ENCODE measurements at places on chromosomes 12 and 14.
A peak's percentile ranks its signal among the peaks of the same experiment; 100 is the strongest.

GRCh38 chr14:51430633-51431032 lies 190.6 kb downstream of the TMX1 start:
- no peak for DNase-seq

- DNase-seq = no peak
Measured at GRCh38 chr12:54398218-54398617, 13.7 kb upstream of the ZNF385A start.

- peak; percentile 94 for DNase-seq
Measured at GRCh38 chr14:32724867-32725471, 213.7 kb upstream of the NPAS3 start.

GRCh38 chr12:40832668-40833067 lies 140.4 kb downstream of the CNTN1 start:
- no peak for DNase-seq

- DNase-seq = peak; percentile 48
Measured at GRCh38 chr12:106226884-106227640, 20.8 kb downstream of the CKAP4 start.

- no peak for DNase-seq
Measured at GRCh38 chr12:14460212-14460841, 94.8 kb downstream of the ATF7IP start.

DNA sequence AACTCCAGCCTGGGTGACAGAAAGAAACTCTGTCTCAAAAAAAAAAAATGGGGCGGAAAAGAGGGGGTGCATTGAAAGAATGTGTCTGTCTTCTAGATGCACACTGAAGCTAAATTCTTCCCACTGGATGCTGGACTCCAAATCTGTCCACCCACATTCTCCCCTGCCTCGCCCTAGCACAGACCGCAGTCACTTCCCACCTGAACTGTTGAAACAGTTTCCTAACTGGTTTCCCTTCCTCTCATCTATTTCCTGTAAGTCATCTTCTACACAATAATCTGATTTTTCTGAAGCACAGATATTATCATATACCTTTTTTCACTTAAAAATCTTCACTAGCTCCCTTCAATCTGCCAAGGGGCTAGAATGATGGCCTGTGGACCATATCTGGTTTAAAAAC lies 1.5 kb upstream of the HCAR1 start:
- no peak for DNase-seq

DNA sequence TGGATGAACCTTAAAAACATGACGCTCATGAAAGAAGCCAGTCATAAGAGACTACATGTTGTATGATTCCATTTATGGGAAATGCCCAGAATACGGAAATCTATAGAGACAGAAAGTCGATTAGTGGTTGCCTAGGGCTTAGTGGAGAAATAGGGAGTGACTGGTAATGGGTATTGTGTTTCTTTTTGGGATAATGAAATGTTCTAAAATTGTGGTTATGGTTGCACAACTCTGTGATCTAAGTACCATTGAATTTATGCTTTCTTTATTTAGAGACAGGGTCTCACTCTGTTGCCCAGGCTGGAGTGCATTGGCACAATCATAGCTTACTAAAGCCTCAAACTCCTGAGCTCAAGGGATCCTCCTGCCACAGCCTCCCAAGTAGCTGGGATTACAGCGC lies 8.0 kb downstream of the RBMS2 start:
- DNase-seq = no peak

GRCh38 chr12:68264857-68265256 lies 11.5 kb upstream of the IL22 start:
- peak; percentile 48 for DNase-seq

GRCh38 chr12:84375449-84376170 lies 537.0 kb downstream of the SLC6A15 start:
- no peak for DNase-seq

- peak; percentile 92 for DNase-seq
Measured at GRCh38 chr12:96241846-96242256, 47.7 kb downstream of the ELK3 start.

DNA sequence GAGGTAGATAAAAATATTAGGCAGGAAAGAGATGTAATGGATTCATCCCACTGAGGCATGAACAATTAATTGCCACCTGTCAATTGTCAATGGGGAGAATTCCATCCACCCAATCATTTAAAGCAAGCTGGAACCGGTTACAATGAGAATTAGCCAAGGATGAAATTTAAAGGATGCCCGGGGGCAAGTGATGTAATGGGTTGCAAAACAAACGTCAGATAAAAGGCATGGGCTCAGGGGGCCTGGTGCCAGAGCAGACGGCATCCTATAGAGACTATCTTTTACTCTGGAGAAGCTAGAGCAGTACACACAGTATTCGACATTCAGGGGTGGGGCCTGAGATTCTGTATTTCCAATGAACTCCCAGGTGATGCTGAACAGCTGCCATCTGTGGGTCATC lies 80.5 kb upstream of the ZFP36L1 start:
- no peak for DNase-seq

GRCh38 chr12:65908147-65908546 lies 83.9 kb downstream of the HMGA2 start:
- DNase-seq = no peak

- DNase-seq = no peak
Measured at GRCh38 chr12:113093409-113094101, 37.0 kb downstream of the DTX1 start.

- DNase-seq = no peak
Measured at GRCh38 chr12:128994856-128995255, 141.6 kb downstream of the GLT1D1 start.

DNA sequence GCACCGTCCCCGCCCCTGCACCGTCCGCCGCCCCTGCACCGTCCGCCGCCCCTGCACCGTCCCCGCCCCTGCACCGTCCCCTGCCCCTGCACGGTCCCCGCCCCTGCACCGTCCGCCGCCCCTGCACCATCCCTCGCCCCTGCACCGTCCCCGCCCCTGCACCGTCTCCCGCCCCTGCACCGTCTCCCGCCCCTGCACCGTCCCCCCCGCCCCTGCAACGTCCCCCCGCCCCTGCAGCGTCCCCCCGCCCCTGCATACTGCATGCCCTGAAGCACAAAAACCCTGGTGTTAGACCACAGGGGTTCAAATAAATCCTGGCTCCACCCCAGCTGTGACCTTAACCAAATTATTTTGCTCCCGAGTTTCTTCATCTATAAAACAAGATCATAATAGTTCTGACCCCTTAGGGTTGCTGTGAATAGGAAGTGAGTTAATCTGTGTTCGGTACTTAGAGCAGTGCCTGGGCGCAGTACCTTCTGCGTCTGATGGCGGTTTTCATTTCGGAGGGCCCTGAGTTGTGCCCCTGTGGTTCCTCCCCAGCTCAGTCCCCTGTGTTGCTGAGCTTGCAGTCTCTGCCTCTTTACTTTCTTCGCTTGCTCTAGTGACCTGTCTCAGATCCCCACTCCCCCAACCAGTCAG lies 38.1 kb downstream of the ESRRB start:
- DNase-seq = no peak

- DNase-seq = no peak
Measured at GRCh38 chr12:124047045-124047566, 74.1 kb downstream of the ZNF664 start.

DNA sequence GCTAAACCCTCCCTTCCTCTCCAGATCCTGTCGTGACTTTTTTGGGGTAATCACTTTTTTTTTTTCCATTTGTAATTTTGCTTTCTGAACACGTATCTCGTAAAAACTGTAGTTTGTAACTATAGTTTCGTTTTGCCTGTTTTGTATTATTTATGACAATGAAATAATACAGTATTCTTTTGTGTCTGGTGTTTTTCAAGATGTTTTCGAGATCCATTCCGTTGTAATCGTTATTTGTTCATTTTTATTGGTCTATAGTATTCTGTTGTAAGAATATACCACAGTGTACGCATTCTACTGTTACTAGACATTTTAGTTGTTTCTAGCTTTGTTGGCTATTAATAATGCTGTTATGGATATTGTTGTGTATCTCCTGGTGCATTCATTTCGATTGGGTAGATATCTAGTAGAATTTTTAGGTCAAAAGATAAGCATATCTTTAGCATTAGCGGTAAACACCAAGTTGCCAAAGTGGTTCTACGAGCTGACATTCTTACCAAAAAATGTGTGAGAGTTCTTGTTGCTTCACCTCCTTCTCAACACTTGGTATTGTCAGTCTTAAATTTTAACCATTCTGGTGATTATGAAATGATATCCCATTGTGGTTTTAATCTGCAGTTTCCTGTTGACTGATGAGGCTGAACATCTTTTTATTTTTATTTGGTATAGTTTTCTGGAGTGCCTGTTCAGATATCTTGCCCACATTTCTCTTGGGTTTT lies 92.3 kb upstream of the EVL start:
- no peak for DNase-seq

DNA sequence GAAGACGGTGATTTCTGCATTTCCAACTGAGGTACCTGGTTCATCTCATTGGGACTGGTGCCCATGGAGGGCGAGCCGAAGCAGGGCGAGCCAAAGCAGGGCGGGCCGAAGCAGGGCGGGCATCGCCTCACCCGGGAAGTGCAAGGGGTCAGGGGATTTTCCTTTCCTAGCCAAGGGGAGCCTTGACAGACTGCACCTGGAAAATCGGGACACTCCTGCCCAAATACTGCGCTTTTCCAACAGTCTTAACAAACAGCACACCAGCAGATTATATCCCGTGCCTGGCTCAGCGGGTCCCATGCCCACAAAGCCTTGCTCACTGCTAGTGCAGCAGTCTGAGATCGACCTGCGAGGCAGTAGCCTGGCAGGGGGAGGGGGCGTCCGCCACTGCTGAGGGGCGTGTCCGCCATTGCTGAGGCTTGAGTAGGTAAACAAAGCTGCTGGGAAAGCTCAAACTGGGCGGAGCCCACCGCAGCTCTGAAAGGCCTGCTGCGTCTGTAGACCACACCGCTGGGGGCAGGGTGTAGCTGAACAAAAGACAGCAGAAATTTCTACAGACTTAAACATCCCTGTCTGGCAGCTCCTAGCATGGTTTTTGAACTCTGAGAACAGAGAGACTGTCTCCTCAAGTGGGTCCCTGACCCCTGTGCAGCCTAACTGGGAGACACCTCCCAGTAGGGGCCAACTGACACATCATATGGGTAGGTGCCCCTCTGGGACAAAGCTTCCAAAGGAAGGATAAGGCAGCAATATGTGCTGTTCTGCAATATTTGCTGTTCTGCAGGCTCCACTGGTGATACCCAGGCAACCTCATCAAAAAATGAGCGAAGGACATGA lies 77.2 kb downstream of the BAZ1A start:
- DNase-seq = no peak

DNA sequence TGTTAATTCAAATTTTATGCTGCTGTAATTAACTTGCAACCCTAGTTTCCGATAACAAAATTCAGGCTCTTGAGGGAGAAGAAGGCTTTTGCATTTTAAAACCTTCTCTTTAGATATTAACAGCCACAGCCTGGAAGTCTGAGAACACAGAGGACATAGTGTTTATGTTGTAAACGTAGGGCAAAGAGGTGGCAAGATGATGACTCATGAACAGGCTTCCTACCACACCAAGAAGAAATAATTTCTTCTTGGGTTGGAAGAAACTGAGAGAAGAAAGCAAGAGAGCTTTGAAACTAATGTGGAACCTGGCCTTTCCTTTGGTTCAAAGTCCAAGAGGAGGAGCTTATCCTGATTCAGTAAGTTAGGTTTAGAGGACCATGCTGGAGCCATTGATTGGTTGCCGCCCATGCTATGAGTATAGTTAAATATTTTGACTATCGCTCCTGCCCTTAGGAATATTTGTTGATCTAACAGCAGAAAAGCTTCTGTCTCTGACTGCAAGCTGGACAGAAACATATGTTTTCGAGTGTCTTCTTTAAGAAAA lies 31.8 kb downstream of the CCDC198 start:
- no peak for DNase-seq

GRCh38 chr12:49876070-49876469 lies 27.6 kb downstream of the FAIM2 start:
- no peak for DNase-seq

- DNase-seq = no peak
Measured at GRCh38 chr12:18612971-18613370, 124.8 kb downstream of the PLCZ1 start.

DNA sequence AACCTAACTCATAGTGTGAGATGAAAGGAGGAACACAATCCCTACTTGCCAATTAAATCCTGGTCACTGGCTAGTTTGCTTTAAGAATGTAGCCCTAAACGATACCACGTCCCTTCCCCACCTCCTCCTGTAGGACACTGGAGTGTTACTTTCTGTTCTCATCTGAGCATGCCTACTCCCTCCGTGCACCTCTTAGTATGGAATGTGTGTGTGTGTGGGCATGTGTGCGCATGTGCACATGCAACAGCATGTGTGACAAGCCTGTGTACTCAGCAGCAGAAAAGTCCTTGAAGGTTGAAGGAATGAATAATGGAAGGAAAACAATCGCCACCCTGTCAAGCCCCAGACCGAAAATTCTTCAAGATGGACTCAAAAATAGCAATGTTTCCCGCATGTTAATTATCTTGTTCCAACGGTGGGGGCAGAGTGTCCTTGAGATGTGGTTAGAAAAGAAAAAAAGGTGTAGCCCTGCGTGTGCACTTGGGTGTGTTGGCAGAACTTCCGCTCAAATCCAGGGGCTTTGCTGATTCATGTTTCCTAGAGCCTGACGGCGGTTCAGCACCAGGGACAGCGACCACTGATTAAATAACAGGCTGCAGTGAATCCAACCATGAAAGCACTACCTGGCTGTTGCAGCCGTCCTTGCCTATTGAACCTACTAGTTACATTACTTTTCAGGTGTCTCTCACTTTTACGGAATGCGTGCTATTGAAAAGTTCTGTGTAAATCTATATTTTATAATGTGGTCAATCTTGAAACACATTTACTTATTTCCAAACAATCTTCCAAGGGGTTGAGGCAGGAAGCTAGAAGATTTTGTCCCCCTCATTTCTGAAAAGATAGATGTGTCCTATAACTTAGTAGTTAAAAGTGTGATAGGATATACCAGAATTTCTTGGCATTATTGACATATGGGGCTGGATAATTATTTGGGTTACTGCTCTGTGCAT lies 79.8 kb downstream of the SRRM4 start:
- peak; percentile 34 for DNase-seq

DNA sequence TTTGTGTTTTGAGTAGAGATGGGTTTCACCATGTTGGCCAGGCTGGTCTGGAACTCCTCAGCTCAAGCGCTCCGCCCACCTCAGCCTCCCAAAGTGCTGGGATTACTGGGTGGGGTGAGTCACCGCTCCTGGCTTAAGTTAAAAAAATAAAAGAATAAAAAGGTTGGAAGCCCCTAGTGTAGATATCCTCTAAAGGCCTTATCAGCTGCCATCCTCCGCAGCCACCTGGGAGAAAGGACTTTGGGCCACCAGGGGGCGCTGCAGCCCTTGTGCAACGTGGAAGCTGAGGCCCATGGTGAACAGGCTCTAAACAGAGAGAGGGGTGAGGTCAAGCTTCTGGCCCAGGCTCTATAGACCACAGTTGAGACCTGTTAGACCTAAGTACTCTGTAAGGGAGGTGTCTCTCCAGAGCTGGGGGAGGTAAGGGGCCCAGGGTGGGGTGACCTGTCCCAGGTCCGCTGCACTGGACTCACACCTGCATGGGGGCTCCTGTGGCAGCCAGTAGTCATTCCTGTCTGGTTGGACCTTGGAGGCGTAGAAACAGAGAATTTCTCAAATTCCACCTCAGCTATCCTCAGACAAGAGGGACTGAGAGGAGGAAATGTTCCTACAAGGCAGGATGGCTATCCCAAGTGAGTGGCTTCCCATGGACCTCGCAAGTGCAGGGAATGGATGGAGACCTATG lies 14.0 kb upstream of the RACGAP1 start:
- peak; percentile 74 for DNase-seq

Measured in brain microvascular endothelial cell (primary cell).